ENCODE measurements at places on chromosomes 16 and 17.

GRCh38 chr16:88331989-88332920 is 50.5 kb upstream of the ZNF469 start:
- DNase-seq: no peak

- DNase-seq: no peak
Measured at GRCh38 chr17:78133179-78133951, 2.8 kb downstream of the TMC8 start.

GRCh38 chr16:88070341-88070740 is 119.1 kb downstream of the BANP start:
- no peak for DNase-seq

DNA sequence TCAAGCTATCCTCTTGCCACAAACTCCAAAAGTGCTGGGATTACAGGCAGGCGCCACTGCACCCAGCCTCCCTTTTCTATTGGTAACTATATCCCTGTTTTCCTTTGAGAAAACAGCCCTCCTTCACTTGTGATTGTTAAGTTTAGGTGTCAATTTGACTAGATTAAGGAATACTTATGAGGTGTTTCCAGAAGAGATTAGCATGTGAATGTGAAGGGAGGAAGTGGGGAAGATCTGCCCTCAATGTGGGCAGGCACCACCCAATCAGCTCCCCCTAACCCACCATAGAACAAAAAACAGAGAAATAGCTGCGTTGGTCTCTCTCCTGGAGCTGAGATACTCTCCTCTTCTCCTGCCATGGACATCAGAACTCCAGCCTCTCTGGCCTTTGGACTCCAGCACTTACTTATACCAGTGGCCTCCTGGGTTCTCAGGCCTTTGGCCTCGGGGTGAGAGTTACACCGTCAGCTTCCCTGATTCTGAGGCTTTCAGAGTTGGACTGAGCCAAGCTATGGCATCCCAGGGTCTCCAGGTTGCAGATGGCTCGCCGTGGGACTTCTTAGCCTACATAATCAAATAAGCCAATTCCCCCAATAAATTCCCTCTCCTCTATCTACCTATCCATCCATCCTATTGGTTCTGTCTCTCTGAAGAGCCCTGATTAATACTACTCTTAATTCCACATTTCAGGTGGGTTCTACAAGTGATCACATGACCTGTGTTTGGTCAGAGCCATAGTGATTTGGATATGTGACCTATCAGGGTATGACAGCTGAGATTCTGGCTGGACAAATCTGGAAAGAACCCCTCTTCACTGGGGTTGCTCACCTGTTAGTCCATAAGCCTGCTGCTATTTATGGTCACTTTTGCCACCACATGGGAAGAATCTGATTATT is 12.0 kb upstream of the STAT3 start:
- no peak for DNase-seq

DNA sequence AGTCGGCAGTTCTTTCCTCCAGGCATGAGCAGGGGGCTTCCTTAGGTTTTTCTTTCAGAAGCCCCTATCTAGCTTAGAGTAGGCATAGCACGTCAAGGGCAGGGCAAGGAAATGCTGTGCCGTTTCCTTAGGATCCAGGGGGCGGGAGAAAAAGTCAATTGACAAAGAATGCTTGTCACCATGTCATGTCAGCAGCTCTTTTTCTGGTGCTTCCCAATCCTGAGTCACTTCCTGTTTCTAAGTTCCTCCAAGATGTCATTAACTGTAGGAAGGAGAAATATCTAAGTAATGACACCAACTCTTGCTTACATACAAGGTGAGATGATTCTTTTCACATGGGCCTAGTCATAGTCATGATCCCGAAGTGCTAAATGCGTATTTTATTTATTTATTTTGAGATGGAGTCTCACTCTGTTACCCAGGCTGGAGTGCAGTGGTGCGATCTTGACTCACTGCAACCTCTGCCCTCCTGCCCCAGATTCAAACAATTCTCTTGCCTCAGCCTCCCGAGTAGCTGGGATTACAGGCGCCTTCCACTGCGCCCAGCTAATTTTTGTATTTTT is 35.2 kb downstream of the GJC1 start:
- DNase-seq: no peak

- no peak for DNase-seq
Measured at GRCh38 chr17:81648707-81649085, 7.6 kb downstream of the PDE6G start.

DNA sequence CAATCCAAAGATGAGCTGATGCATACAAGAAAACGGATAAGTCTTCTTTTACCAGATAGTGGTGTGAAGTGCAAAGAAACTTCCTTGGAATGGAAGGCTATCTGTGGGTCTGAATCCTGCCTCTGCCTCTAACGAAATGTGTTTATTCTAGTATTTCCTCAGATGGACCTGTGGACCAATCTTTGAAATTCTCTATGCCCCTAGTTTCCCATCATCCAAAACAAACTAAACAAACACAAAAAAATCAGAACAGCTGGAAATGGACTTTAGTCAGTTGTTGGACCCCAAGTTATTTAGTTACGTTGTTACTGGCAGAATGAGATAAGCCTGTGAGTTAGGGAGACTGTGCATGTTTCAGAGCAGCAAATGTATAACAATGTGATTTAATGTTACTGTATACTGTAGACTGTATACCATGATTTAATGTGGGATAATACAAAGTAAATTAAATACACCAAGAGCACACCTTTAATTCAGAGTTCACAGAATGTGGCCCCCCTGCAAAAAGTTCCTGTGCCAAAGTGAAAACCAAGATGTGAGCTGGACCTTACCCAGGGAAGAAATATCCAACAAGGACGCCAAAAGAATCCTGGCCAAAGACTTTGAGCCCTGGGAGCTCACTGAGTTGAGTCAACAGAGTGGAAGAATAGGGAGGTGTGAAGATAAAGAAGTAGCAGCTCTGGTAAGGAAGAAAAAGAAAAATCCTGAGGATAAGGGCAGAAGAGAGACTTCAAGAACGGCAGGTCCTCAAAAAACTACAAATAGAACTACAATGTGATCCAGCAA is 255.2 kb downstream of the CNTNAP4 start:
- DNase-seq: no peak

DNA sequence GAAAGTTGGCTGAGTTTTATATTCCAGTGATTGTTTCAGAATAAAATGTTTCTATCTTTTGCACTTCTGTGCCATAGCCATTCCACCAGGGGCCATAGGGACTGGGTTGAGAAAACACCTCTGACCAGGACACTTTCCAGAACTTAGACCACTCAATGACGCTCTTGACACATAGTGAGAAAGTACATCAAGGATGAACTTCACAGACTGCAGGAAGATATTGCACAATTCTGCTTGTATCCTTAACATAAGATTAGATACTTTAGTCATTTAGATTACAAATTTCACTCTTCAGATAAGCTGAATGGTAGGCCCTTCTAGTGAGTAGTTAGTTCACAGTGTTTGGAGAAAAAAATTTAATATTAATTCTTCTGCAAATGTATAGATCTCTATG is 13.0 kb upstream of the MPHOSPH6 start:
- DNase-seq: no peak

DNA sequence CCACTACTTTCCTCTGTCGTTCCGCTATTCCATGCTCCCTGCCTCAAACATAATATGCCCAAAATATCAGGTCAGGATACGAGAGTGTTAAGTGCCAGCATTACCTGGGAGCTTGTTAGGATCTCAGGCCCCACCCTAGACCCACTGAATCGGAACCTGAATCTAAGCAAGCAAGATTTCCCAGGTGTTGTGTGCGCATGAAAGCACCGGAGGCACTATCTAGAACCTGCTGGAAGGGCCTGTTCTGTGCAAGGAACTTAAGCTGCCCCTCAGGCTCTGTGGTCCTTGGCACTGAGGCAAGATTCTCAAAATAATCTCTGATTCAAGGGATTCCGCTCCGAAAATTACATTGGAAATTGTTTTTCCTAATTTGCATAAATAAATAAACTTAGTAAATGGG is 107.7 kb upstream of the NOL11 start:
- no peak for DNase-seq

GRCh38 chr16:70468776-70469525 is 14.6 kb downstream of the FCSK start:
- DNase-seq: no peak

DNA sequence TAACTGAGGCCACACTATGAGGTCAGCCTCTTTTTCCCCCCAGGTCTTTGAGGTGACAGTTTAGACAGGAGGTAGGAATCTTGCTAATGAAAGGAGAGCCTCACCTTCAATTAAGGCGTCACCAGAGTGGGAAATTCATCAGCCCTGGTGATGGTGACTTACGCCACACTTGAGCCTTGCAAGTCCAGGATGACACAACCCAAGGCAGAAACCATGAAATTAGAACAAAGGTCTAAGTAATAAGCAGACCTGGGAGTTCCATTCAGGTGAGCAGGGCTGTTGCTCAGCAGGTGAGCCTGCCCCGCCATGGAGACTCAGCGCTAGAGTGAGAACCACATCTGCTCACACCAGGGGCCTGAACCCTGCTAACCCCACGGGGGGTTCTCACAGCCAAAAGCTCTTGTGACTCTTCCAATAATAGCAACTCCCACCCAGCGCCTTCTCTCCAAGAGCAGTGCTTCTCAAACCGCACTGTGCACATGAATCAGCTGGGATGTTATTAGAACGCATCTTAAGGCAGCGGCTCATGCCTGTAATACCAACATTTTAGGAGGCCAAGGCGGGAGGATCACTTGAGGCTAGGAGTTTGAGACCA is 28.7 kb upstream of the KIFC3 start:
- DNase-seq: no peak

DNA sequence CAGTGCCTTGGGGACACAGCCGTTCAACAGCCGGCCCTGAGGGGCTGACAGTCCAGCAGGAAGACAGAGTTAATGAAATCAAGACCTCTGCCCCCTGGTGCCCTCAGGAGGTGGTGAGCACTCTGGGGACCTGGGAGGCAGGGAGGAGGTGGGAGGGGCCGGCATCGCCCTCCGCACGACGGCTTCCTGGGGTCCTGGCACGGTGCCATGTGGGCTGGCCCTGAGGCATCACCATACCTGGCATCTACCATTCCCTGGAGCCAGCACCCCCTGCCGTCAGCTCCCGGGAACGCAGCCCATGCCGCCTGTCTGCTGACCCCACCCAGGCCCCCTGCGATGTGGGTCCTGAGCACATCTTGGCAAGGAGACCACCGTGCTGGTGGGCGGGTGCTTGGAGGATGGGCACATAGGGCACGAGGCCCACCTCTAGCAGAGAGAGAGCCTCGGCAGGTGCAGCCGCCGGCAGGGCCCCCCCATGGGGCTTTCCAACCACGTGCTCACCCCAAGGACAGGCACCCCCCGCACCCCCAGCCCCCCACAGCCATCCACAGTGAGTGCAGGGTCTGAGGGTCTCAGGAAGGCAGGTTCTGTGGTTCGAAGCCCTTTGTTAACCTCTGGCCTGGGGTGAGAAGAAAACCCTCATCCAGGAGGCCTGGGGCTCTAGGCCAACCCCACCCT is 52.5 kb downstream of the ZFPM1 start:
- DNase-seq: no peak

DNA sequence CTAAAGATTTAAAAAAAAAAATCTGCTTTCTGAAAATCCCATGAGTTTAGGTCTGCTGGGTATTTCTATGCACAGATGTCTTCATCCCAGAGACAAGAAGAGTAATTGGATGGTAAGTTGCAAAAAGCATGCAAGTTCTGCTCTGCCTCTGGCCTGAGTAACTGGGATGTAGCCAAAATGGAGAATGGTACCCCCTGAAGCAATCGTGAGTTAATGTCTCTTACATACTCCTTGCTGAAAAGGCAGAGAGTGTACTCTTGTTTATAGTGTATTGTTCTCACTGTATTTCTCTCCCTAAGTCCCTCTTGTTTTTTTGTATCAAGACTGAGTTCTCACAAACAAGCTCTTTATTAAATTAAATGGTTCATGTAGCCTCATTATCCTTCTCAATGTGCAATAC is 259.0 kb downstream of the IRX3 start:
- no peak for DNase-seq

GRCh38 chr17:30534938-30535921 is 58.0 kb downstream of the GOSR1 start:
- no peak for DNase-seq

GRCh38 chr16:9139965-9140364 is 48.5 kb downstream of the HAPSTR1 start:
- no peak for DNase-seq

DNA sequence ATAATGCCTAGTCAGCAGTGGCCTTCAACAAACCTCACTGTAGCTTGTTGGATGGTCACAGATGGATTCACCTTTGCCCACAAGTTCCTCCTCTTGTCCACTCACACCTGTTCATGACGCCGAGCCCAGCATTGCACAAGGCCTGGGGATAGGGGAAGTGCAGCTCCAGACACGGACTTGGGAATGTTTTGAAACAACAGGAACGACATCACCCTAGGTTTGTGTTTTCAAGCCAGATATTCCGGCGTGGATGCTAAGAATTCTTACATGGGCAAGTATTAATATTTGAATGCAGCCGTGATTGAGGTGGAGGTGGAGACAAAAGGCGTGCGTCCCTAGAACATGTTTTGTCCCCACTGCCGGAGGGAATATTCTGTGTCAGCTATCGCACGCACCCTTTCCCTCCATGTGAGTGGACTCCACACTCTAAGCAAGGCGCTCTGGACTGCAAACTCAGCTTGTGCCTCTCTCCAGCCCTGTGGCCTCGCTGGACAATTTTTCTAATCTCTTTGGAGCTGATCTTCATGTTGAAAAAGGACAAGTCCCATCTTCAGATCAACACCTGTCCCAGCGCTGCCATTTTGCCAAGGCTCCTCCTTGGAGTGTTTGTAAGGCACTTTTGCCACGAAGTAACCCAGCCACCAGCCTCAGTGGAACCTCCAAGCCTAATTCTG is 2.0 kb upstream of the BANP start:
- no peak for DNase-seq

DNA sequence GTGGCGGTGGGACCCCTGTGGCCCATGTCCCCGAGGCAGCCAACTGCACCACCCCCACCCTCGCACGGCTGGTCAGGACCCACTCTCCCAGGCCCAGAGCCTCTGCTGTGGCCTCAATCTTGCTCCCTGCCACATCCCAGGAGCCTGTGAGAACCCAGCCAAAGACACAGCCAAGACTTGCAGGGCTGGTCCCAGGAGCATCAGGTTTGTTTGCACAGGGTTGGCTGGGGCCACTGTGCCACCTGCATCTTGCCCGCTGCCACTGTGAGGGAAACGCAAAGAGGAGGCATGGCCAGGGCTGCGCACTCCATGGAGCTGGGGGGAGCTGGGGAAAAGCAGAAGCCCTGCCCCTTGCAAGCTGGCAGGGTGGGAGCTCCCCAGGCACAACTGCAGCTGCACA is 92.5 kb downstream of the SSH2 start:
- no peak for DNase-seq

DNA sequence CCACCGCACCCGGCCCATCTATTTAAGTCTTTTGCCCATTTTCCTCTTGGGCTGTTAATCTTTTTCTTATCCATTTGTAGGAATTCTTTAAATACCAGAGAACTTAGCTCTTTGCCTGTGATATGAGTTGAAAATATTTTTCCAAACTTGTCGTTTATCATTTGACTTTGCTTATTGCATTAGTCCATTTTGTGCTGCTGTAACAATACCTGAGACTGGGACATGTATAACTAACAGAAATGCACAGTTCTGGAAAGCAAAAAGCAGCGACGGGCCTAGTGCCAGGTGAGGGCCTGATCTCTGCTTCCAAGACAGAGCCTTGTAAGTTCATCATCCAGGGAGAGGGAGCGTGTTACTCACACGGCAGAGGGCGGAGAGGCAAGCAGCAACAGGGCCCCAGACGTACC is 25.6 kb upstream of the BHLHA9 start:
- no peak for DNase-seq

Measured in neural crest cell (in vitro differentiated cells).